ENCODE measurements at places on chromosomes 2 and 18.

DNA sequence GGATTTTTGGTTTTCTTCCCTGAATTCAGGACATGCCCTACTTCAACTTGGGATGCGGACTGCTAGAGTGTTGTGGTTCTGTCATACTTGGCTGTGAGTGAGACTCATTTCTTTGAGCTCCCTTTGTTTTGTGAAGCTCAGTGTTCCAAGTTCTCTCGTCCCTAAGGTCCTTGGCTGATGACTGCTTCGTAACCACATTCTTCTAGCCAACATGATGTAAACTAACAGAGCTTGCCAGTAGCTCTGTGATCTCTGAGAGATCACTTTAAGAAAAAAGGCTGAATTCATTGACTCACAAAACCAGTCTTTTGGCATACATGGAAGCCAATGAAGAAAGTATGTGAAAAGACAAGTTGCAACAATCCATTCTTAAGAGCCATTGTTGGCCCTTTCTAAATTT, 96.9 kb upstream of the MSTN start:
- no peak for DNase-seq

GRCh38 chr2:12921321-12921720, 204.6 kb downstream of the TRIB2 start:
- no peak for DNase-seq

- no peak for DNase-seq
Measured at GRCh38 chr2:149540138-149540537, 47.4 kb downstream of the MMADHC start.

GRCh38 chr2:71668326-71669057, 215.1 kb downstream of the DYSF start:
- no peak for DNase-seq

DNA sequence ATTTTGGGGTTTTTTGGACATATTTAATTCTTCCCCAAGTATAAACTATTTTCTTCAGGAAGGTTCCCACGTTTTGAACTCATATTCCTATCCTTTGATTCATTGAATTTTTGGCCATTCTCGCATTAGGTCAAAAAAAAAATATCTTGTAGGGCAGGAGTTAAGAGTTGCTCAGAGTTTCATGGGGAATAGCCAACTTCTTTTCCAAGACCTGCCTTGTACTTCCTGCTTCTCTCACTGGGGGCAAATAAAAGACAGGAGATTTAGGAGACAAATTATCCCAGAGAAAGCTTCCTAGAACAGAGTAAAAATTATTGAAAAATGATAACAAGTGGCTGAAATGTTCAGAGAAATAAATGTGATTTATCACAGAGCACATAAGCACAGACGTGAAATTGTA, 55.2 kb upstream of the BCL11A start:
- no peak for DNase-seq
